ENCODE measurements at places on chromosomes 16 and 17.

- no peak for DNase-seq
Measured at GRCh38 chr16:82639666-82640336, 13.0 kb downstream of the CDH13 start.

GRCh38 chr17:10210151-10210574 lies 11.8 kb upstream of the GAS7 start:
- no peak for DNase-seq

DNA sequence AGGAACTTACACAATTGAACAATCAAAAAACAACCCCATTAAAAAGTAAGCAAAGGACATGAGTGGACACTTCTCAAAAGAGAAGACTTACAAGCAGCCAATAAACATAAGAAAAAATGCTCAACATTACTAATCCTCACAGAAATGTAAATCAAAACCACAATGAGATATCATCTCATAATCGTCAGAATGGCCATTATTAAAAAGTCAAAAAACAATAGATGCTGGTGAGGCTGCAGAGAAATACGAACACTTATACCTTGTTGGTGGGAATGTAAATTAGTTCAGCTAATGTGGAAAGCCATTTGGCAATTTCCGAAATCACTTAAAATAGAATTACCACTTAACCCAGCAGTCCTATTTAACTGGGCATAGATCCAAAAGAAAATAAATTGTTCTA lies 301.9 kb upstream of the KCNJ16 start:
- no peak for DNase-seq

GRCh38 chr16:6977916-6978315 lies 354.7 kb upstream of the RBFOX1 start:
- DNase-seq: no peak

- DNase-seq: no peak
Measured at GRCh38 chr16:72576189-72576588, 404.2 kb upstream of the PMFBP1 start.

- DNase-seq: no peak
Measured at GRCh38 chr16:79808731-79809130, 208.2 kb upstream of the MAF start.

- no peak for DNase-seq
Measured at GRCh38 chr17:10099051-10099571, 99.3 kb downstream of the GAS7 start.

DNA sequence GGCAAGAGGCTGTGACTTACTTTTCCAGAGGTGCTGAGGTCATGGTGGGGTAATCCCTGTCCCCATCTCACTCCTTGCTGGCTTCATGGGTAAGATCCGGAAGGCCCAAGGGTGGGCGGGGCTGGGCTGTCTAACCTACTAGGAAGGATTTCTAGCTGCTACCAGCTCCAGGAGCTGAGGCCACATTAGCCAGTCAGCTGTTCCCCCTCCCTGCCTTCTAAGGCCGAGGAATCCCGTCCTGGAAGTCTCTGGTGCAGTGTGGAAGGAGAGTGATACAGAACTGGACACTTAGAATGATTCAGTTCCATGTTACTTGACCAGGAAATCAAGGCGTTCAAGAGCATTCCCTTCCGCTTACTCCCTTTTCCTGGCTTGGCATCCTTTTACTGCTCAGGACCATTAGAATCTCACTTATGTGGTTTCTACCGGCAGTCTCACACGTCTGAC lies 8.9 kb downstream of the GNGT2 start:
- no peak for DNase-seq

DNA sequence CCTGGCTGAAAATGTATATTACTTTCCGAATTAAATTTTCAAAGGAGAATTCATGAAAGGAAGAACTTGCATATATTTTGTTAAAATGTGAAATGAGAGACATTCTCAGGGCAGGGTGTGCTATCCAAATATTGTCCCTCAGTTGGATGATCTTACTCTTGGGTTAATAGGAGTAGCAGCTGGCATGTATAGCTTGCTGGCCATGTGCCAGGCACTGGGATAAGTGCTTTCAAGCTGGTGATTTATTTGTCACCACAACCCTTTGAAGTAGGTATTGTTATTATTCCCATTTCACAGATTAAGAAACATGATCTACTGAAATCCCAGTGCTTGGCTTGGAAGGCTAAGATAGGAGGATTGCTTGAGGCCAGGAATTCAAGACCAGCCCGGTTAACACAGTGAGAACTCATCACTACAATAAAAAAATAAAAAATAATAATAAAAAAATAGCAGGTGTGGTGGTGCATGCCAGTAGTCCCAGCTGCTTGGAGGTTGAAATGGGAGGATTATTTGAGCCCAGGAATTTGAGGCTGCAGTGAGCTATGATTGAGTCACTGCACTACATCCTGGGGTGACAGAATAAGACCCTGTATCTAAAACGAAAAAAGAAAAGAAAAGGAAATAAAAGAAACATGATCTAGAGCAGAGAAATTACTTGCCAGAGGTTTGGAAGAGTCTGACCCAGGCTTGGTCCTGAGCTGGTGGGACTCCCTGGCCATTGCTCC lies 11.6 kb upstream of the MPHOSPH6 start:
- no peak for DNase-seq

GRCh38 chr16:85151603-85152413 lies 39.5 kb upstream of the CIBAR2 start:
- DNase-seq: no peak
